ENCODE measurements at places on chromosomes 12 and 14.

- no peak for DNase-seq
These were observed 316.5 kb downstream of the ALG10 start for GRCh38 chr12:34338751-34339150.

DNA sequence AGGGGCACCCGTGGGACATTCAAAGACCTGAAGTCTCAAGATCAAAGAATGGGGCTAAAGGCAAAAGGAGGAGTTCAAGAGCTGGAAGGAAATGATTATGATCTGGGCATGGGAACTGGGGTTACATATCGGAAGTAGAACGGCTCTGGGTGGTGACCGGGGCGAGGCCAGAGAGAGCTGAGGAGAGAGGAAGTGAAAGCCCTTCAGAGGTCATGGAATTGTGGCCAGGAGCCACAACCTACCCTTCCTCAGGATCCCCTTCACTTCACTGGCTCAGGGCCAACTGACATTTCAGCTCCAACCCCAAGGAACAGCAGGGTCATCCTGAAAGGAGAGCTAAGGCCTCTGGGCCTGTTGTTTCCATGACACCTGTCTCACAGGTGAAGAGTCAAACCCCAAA lies 57.8 kb downstream of the GALNT16 start:
- no peak for DNase-seq

- DNase-seq: no peak
These were observed 942 bp downstream of the ZC2HC1C start for GRCh38 chr14:75070383-75070782.

- peak; percentile 35 for DNase-seq
These were observed 75.8 kb upstream of the GALNT9 start for GRCh38 chr12:132404951-132405741.

DNA sequence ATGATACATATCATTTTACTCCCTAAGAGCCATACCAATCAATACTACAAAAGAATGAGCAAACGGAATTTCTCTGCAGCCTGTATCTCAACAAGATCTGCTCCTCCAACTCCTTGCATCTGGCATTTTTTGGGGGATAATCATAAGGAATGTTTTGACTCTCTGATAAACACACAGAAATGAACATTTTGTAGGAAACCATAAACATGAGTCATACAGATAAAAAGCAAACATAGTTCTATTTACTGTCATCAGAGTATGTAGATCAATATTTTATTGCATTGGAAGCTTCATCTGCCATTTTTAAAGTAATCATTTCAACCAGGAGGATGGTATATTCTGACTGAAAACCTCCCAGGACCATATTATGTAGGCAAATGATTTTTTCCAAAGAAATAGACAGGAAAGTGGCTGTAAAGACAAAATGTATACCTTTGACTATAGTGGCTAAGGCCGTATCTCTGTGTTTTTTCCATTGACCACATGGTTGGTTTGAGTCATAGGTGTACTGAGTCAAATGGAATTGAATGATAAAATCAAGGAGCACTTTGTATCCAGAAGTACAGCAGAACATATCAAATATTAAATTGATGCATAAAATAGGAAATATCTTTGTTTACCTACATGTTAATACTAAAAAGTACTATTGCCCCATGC lies 32.4 kb upstream of the CD69 start:
- DNase-seq: no peak

DNA sequence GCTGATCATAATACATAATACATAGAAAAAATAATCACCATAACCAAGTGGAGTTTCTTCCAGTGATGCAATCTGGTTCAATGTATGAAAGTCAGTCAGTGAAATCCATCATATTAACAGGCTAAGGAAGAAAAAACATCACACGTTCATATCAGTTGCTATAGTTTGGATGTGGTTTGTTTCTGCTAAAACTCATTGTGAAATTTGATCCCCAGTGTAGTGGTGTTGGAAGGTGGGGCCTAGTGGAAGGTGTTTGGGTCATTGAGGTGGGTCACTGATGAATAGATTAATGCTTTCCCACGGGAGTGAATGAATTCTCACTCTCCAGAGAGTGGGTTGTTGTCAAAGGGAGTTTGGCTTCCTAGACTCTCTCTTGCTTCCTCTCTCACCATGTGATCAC lies 84.6 kb upstream of the PTGDR start:
- DNase-seq: no peak

DNA sequence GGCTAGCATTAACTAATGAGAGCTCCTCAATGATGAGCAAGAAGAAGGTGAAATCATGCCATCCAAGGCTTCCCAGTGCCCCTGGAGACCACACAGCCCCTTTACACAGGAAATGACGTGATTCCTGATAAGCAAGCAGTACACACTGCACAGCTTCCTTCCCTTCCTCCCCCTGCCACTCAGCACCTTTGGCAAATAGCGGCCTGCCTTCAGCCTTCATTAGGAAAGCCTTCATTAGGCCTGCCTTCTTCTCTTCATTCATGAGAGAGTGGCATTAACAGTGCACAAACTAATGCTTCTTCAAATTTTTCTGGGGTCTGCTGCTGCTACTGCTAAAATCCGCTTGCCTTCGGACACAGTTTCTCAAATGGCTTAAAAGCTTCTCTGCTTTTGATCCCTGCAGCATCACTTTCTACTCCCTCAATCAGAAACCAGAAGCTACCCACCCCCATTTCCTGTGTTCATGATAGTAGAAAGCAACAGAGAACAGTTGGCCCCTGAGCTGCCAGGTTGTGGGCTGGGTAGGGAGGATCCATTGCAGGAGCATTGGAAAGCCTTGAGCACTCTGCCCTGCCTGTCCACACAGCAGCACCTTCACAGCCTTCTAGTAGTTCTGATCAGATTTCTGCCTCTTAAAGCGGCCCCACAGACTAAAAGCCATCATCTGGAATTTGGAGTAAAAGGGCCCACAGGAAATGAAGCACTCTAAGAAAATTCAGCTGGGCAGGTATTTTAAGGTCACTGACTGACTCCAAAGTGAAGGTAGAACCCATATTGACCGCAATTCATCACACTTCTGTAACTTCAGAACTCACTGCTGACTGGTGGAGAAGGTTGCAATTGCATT lies 103.8 kb upstream of the ETV6 start:
- DNase-seq: peak; percentile 56

DNA sequence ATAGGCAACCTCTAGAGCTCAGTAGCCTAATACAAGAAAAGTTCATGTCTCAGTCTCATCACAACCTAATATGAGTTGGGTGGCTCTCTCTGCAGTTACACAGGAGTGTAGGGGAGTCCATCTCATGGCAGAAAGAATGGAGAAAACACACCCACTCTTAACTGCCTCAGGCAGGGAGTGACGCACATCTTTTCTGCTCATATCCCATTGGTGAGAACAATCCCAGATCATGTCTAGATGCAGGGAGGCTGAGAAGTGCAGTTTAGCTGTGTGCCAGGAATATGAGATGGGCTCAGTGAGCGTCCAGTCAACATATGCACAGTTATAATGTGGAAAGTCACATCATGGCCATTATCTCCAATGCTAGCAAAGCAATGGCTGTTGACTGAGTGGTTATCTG lies 59.3 kb upstream of the KCNA5 start:
- no peak for DNase-seq

- peak; percentile 91 for DNase-seq
These were observed 70.0 kb downstream of the KIF21A start for GRCh38 chr12:39372929-39373328.

- no peak for DNase-seq
These were observed 59.4 kb downstream of the TTC7B start for GRCh38 chr14:90756755-90757345.

DNA sequence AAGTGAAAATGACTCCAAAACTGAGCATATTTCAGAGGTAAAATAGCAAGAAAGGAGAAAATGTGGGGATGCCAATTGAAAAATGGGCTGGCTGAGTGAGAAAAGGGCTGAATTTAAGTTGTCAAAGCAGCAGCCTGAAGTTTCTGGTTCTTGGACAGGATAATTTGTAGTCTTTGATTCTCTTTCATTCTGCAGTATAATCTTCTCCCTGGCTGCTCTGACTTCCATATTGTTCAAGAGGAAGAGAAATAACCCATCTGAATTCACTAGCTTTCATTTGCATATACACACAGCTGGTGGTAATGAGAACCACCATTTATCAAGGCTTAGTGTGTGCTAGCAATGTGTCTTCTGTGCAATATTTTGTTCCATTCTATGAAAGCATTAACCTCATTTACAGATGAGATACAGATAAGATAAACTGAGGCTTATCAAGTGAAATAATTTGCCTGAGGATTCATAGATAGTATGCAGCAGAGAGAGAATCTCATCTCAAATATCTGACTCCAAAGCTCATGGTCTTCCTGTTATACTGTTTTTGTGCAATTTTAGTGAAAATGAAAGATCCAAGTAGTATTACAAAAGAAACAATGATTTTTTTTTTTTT lies 184.2 kb downstream of the TMTC2 start:
- DNase-seq: no peak

DNA sequence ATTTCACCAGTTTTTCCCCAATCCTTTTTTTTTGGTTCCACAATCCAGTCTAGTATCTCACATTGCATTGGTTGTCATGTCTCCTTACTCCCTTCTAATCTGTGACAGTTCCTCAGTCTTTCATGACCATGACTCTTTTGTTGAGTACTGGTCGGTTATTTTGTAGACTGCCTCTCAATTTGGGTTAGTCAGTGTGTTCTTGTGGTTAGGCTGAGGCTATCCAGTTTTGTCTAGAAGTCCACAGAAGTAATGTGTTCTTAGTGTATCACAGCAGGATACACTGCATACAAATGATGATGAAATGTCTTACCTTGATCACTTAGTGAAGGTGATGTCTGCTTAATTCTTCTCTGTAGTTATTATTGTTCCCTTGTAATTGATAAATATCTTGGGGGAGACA lies 24.8 kb downstream of the PELI2 start:
- no peak for DNase-seq

GRCh38 chr12:3464561-3464960 lies 26.4 kb upstream of the PRMT8 start:
- no peak for DNase-seq

DNA sequence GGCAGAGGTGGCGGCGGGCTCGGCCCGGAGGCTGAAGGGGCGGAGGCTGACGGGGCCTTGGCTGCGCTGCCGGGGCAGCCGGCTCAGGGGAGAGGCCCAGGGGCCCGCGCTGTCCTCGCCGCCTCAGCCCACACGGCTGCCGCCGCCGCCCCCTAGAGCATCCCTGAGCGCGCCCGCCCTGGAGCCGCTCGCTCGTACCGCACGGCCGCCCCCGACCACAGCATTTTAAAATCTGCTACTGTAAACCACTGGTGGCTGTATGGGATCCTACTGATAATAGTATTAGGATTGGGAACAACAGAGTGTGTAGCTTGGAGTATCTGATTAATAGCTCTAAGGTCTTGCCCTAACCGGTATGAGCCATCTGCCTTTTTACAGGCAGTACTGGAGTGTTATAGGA lies 22.2 kb upstream of the EDDM3A start:
- DNase-seq: no peak

GRCh38 chr14:88208858-88209257 lies 114.2 kb downstream of the KCNK10 start:
- DNase-seq: no peak

All from Kasumi-1 (cell line).